ENCODE measurements at places on chromosomes 6 and 20. TPM values are rescaled to one million over a fixed set of nuclear protein-coding genes. Genes with fewer than 3 reads are reported as not detected.

SIRPG gene
- not detected for total RNA-seq

- no peak for DNase-seq
These were observed 82.3 kb downstream of the GPX5 start for GRCh38 chr6:28607990-28608389.

- no peak for DNase-seq
These were observed 74.4 kb upstream of the EYA4 start for GRCh38 chr6:133166766-133167165.

EPM2A gene
- total RNA-seq = 21.9 TPM

DNA sequence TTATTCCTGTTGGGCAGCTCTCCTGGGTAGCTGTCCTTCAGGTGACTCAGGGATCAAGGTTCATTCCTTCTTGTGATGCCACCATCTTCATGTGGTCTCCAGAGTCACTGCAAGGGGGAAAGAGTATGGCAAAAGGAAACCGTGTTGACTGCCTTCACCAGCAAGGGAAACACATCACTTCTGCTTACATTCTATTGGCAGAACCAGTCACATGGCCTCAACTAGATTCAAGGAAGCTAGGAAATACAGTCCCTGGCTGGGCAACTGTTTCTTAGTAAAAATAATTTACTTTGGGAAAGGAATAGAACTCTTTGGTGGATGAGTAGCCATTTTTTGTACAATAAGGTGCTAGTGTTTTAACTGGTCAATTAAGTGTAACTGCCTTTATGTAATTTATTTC, 5.3 kb downstream of the ANKRD6 start:
- DNase-seq = no peak

- no peak for DNase-seq
These were observed 115.0 kb downstream of the SCP2D1 start for GRCh38 chr20:18928626-18929025.

DNA sequence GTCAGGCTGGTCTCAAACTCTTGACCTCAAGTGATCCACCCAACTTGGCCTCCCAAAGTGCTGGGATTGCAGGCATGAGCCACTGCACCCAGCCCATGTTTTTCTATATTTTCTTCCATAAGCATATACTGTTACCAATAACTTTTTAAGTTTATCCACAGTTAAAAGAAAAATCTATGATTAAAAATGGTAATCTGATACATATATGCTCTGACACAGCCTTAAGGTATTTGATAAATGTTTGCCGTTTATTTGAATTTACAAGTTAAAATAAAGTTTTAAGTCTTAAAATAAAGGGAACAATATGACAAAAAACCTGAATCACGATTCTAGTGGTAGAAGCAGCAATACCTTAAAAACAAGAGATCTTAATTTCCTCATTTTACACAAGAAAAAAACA, 5.2 kb downstream of the STK38 start:
- no peak for DNase-seq

- DNase-seq = no peak
These were observed 26.7 kb downstream of the SERPINB9 start for GRCh38 chr6:2876210-2877056.

C6orf52 gene
- 1.6 TPM for total RNA-seq

DNA sequence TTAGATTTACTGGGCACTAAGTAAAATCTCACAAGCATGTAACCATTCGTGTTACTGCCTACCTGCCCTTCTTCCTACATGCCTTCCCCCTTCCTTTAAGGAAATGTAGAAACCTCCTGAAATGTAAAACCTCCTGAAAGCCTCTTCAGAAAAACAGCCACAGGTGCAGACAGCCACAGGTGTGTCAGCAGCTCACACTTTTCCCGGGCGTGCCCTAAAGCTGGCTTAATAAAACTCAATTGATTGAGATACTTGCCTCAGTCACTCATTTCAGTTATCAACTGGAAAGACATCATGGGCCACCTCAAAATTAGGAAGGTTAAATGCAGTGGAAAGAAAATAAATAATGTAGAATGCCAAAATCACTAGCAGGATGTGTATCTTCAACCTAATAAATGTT, 23.1 kb upstream of the PBOV1 start:
- DNase-seq = no peak

ZBTB12 gene
- total RNA-seq = 5.5 TPM

GRCh38 chr20:50514750-50515149, 4.6 kb downstream of the PTPN1 start:
- DNase-seq = no peak

DNA sequence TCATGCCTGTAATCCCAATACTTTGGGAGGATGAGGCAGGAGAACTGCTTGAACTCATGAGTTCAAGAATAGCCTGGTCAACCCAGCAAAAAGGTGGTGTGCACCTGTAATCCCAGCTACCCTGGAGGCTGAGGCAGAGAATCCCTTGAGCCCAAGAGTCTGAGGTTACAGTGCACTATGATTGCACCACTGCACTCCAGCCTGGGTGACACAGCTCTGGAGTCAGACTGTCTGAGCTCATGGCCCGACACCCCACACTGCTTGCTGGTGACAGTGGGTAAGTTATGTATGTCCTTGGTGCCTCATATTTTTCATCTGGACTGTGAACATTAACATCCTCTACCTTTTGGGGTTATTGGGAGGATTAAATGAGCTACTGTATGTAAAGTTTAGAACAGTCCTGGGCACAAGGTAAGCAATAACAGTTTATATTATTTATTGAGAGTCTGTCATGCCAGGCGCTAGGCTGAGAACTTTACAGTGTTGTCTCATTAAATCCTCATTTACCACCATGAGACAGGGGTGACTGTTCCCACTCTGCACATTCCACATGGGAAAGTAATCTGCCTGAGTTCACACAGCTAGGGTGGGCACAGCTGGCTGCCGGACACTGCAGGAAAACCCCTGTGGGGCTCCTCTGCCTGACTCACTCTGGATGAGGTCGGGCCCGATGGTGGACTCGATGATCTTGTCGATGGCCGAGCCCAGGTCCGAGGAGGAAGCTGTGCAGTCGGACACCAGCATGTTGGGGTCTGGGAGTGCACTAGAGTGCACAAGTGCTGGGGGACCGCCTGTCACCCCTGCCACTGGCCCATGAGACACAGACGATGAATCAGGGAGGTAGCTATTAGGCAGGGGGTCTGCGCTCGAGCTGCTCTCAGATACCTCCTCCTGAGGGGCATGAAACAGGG, 2.9 kb downstream of the ZNF335 start:
- no peak for DNase-seq

NKAIN4 gene
- not detected for total RNA-seq

DOK5 gene
- total RNA-seq = not detected

PHACTR3 gene
- not detected for total RNA-seq

DNA sequence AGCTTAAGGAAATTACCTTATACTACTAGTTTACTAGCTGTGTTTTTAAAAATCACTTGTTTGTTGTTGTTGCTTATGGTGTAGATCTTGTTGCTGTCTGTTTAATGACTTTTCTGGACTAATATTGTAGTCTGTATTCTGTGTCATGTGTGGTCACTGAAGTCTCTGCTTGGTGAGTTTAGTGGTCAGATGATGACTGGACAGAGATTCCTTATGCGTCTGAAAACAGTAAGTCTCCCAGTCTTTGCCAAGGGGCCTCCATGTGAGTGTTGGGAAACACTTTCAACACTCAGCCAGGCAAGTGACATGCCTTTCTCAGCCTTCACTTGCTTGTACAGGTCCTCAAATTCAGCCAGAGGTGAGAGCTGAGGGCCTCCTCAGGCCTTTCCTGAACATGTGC, 256.9 kb upstream of the RNF24 start:
- no peak for DNase-seq

DNA sequence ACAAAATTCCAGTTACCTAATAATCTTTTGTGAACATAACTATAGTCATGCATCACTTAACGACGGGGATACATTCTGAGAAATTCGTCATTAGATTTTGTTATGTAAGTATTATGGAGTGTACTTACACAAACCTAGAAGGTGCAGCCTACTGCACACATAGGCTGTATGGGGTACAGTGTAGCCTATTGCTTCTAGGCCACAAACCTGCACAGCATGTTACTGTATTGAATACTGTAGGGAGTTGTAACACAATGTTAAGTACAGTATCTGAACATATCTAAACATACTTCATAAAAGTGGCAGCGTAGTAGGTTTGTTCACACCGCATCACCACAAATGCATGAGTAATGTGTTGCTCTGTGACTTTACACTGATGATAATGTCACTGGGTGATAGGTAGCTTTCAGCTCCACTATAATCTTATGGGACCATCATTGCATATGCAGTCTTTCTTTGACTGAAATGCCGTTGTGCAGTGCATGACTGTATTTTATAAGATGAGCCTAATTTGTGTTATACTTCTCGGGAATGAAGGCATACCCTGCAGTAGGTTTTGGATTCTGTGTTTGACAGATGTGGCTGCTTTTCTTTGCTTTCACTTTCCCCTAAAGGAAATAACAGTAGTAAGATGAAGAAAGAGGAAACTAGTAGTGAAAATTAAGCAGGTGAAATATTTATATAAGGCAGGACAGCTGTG, 365.6 kb downstream of the FARS2 start:
- no peak for DNase-seq

UBE2J1 gene
- 32.8 TPM for total RNA-seq

- DNase-seq = peak; percentile 72
These were observed 4.0 kb downstream of the CDKN1A start for GRCh38 chr6:36682328-36683144.

TRIM31 gene
- total RNA-seq = not detected

PNLDC1 gene
- total RNA-seq = 0.24 TPM

PKIB gene
- 0.81 TPM for total RNA-seq

GRCh38 chr20:14415467-14415866, 78.1 kb upstream of the FLRT3 start:
- DNase-seq = no peak
